CD4-positive, alpha-beta T cell treated with Interleukin-21 for 1 hour (primary cell): ENCODE measurements at places on chromosomes 11 and 22.

GRCh38 chr11:121037016-121037415 is 13.1 kb downstream of the TBCEL start:
- no peak for DNase-seq

DNA sequence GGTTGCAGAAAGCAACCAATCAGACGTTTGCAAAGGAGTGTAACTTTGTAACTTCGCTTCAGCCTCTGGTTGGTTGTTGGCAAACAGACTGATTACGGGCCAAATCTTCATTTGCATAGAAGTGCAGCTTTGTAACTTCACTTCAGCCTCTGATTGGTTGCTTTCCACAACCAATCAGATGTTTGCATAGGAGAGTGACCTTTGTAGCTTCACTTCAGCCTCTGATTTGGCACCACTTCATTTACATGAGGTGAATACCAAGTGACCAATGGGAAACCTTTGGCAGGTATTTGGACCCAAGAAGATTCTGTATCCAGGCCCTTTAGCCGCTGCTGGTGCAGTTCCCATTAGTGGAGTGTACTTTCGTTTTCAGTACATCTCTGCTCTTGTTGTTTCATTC is 16.0 kb downstream of the USP47 start:
- peak; percentile 73 for DNase-seq

DNA sequence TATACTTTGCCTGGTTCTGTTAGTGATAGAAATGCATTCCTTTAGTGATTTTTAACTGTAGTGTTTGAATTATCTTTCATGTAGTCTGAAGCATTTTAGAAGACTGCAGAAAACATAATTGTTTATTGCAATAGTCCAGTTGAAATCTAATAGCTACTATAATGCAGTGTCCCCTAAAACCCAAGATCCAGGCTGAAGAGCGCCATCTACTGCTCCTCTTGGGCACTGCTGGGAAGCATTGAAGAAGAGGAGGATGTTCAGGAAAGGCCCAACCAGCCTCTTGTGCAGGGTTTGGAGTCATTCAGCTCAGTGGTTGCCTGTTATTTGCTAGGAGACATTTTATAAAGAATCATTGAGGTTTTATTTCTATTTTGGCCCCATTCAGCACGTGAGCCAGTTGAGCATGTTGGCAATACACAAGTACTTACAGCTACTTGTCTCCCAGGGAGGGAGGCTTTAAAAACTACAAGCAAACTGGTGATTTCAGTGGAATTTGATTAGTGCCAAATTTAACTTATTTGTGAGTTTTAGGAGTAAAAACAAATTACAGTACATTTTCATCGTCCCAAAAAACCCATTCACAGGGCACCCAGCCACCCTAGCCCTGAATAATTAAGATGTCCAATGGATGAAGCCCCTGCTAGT is 74.9 kb upstream of the HORMAD2 start:
- peak; percentile 63 for DNase-seq

DNA sequence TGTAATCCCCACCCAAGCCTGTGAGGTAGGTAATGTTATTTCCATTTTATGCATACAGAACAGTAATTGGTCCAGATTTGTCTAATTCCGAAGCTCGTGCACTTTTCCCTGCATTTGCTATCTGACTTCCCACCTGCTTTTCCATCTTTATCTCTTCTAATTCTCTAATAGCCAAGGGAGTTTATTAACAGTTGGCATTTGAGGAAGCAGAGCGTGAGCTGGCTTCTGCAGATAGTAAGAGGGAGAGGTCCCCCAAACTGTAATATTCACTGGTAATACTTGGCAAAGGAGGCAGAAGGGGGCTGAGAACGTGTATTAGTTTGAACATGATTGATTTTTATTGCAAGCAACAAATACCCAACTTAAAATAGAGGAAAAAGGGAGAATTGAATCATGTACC is 110.8 kb upstream of the SPON1 start:
- no peak for DNase-seq

DNA sequence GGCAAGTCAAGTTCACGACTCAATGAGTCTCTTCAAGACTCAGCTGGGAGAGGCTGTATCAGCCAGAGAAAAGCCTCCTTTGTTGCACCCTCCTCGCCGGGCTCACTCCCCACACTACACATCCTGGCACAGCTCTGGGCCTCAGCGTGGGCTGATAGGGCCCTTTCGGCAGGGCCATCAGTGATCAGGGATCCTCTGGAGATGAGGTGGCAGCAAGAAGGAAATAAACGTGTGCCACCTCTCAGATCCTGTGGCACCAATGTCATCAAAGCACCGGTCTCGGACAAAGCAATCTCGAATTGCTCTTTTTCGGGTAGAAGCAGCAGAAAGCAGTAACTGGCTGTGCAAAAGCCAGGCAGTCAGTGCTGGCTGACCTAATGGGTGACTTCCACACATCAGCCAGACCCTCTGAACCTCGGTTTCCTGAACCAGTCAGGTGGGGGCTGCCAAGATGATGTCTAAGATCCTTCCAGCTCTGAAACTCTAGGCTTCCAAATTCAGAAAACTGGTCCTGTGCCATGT is 2.1 kb downstream of the EHD1 start:
- DNase-seq, result peak; percentile 23
